ENCODE measurements at places on chromosomes 1 and 21.

DNA sequence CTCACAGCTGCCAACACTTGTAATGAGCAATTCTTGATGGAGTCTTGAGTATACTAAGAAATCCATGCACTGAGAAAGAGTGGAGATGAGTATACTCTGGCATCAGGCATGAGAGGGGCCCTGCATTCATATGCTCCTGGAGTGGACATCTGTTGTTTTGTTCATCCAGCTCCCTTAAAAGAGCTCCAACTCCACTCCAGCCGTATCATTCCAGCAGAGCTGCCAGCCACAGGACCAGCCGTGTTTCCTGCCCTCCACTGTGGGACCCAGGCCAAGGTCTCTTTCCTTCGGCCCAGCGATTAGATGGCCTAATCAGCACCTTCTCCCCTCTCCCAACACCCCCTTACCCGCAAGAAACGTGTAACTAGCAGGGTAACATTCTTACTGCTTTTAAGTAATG, 144.5 kb downstream of the OMA1 start:
- no peak for DNase-seq
- H3K27ac ChIP-seq = no peak overlapping the region
- no peaks in the 10 kb centered on the region for H3K27me3 ChIP-seq
- no peaks in the 10 kb centered on the region for H3K36me3 ChIP-seq
- H3K4me3 ChIP-seq = no peak overlapping the region
- H3K4me1 ChIP-seq = no peaks in the 10 kb centered on the region

GRCh38 chr1:201883266-201883665, 5.4 kb upstream of the SHISA4 start:
- H3K27me3 ChIP-seq = peaks cover 11% of the 10 kb centered on the region
- H3K27ac ChIP-seq = no peak overlapping the region
- no peaks in the 10 kb centered on the region for H3K36me3 ChIP-seq
- H3K4me3 ChIP-seq = no peak overlapping the region
- no peak for DNase-seq
- peaks cover 14% of the 10 kb centered on the region for H3K4me1 ChIP-seq

- H3K27ac ChIP-seq = no peak overlapping the region
- DNase-seq = no peak
- no peaks in the 10 kb centered on the region for H3K36me3 ChIP-seq
- H3K27me3 ChIP-seq = no peaks in the 10 kb centered on the region
These were observed 455.2 kb upstream of the RUNX1 start for GRCh38 chr21:35504277-35504676.

GRCh38 chr1:76256289-76257223, 182.0 kb downstream of the ST6GALNAC3 start:
- no peaks in the 10 kb centered on the region for H3K27me3 ChIP-seq
- no peak for DNase-seq
- no peak overlapping the region for H3K4me3 ChIP-seq
- H3K4me1 ChIP-seq = no peaks in the 10 kb centered on the region

DNA sequence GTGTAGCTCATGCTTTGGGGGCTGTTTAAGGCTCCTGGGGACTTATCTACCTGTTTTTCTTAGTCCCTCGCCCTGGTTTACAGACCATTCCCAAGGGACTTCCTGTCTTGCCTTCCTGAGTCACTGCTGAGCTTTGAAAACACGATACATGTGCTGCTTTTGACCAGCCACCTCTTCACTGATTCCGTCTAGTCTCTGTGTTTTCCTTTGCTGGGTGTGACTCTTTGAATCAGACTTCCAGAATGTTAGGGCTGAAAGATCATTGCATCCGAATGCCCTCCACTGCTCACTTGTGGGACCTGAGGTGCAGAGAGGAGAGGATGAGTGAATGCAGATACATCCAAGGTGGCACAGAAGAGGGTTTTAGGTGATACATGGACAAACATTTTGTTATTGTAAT, 35.4 kb upstream of the CITED4 start:
- no peaks in the 10 kb centered on the region for H3K36me3 ChIP-seq
- H3K4me1 ChIP-seq = no peaks in the 10 kb centered on the region
- no peaks in the 10 kb centered on the region for H3K27me3 ChIP-seq
- no peak overlapping the region for H3K4me3 ChIP-seq
- H3K27ac ChIP-seq = no peak overlapping the region
